ENCODE measurements at places on chromosomes 6 and 20.
A peak's percentile ranks its signal among the peaks of the same experiment; 100 is the strongest.

- no peak for DNase-seq
Measured at GRCh38 chr6:9628819-9629218, 786.1 kb downstream of the TFAP2A start.

DNA sequence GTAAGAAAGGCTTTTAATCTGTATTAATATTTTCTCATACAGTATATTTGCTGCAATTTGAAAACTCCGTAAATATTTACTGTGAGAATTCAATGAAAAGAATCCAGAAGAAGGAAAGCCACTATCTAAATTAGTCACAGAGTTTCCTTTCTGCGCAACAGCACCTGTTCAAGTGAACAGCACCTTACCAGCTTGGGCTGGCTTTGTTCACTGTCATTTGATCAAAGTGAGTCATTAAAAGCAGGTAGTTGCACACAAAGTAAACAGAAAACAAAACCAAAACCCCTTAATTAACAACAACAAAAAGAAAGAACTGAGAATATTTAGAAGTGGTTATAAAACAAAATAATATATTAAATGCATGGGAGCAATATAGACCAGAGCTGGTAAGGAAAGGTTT lies 12.8 kb downstream of the SMLR1 start:
- no peak for DNase-seq

GRCh38 chr6:88842320-88842719 lies 121.1 kb downstream of the RNGTT start:
- no peak for DNase-seq

DNA sequence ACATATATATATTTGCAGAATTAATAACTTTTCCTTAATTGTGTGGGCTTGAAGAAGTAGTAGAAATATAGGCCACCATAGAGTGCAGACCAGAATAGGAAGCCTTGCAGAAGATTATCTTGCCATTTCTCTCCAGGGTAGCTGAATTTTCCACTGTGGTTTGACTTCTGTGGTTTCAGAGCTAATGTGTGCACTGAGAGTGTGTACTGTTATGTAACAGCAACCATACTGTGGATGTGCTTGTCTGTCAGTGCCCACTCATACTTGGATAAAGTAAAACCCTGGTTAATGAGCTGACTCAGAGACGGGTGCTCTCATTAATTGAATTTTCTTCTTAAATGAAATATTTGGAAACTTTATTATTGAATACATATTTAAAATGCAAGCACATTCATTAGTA lies 57.2 kb downstream of the CEP43 start:
- no peak for DNase-seq

DNA sequence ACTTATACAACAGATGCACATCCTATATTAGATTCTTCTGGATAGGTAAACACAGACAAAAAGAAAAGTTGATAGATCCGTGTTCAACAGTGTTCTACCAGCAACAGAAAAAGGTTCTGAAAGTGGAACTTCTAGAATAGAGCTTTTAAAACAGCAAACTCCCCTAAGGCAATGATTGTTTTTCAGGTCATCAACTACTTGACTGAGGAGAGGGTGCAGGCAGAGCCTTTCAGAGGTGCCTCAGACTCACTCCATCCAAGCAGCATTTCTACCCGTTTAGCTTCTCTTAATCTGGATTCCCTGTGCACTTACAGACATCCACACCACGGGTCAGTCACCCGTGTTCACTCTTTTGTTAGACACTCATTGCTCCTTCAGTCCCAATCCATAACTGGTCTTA lies 28.9 kb downstream of the FYN start:
- no peak for DNase-seq

- DNase-seq, result no peak
Measured at GRCh38 chr6:75906871-75907270, 157.8 kb downstream of the MYO6 start.

GRCh38 chr6:106046116-106046853 lies 39.9 kb upstream of the PRDM1 start:
- DNase-seq, result no peak

DNA sequence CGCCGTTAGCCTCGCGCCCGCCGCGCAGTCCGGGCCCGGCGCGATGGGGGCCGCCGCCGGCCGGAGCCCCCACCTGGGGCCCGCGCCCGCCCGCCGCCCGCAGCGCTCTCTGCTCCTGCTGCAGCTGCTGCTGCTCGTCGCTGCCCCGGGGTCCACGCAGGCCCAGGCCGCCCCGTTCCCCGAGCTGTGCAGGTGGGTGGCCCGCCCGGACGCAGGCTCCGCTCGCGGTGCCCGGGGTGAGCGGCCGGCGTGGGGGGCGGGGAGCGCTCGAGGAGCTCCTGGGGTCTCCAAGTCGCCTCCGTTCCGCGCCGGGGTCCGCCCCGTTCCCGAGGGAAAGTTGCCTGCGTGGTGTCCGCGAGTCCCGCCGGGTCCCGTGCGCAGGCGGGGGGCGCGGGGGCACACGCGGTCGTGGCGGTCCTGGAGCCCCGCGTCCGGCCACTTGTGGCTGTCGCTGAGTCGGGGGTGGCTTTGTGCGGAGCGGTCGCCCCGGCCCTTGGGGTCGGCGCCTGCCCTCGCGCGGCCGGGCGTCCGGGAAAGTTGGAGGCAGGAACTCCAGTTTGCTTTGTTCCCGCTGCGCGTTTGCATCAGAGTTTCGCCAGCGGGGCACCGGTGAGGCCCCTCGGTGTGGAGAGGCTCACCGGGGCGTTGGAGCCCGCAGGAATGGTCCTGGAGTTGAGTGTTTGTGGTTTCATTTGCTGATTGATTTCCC lies 476 bp downstream of the IGF2R start:
- DNase-seq, result peak; percentile 79

GRCh38 chr6:77368660-77369313 lies 94.5 kb downstream of the HTR1B start:
- no peak for DNase-seq

- DNase-seq, result no peak
Measured at GRCh38 chr6:52305948-52306767, 21.6 kb upstream of the MCM3 start.

DNA sequence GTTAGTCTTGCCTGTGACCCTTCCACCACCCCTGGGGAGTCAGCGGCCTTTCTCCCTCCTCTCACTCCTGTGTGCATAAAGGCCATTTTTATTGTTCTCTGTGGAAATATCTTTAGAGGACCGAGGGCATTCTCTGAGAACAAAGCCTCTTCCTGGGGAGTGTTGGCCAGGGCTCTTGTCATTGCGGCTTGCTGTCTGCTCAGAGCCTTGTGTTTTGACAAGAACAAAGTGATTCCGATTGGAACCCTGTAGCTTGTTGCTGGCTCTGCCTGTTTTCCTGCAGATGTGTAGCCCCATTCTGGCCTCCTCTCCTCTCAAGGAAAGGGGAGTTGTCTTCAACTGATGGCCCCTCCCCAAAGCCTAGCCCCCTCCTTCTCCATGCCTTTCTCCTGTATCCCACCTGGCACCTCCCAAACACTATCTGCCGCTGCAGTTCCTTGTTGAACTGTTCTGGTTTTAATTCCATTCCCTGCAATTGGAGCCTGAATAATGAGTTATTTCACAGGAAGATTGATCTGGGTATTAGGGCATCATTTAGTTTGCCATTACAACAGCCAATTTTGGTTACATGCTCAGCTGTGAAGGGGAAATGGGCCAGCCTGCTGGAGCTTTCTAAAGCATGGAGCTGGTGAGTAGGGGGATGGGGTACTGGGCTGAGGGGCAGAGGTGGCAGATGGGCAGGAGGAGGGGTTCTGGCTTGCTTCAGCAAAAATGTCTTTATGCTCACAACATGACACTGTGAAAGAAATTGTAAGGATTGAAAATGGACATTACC lies 252.5 kb downstream of the LRFN2 start:
- DNase-seq, result peak; percentile 71

GRCh38 chr6:33297956-33298772 lies 578 bp downstream of the RGL2 start:
- peak; percentile 95 for DNase-seq

GRCh38 chr20:62850333-62850974 lies 11.2 kb downstream of the TCFL5 start:
- peak; percentile 76 for DNase-seq

DNA sequence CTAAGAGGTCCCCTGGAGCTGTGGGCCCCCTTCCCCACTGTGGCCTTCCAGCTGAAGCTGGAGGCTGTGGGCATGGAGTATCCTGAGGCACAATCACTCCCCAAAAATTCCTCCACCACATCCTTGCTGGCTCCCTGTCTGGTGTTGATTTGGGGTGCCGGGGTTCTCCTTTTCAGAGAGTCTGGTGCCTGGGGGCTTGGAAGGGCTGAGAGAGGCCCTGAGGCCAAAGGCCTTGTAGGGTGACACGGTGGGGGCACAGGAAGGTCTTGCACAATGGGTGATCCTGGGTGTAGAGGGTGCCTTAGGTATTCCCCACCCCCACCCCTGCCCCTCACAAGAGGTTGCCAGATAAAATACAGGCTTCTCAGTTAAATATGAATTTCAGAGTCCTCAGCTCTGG lies 33.2 kb upstream of the VEGFA start:
- peak; percentile 10 for DNase-seq

DNA sequence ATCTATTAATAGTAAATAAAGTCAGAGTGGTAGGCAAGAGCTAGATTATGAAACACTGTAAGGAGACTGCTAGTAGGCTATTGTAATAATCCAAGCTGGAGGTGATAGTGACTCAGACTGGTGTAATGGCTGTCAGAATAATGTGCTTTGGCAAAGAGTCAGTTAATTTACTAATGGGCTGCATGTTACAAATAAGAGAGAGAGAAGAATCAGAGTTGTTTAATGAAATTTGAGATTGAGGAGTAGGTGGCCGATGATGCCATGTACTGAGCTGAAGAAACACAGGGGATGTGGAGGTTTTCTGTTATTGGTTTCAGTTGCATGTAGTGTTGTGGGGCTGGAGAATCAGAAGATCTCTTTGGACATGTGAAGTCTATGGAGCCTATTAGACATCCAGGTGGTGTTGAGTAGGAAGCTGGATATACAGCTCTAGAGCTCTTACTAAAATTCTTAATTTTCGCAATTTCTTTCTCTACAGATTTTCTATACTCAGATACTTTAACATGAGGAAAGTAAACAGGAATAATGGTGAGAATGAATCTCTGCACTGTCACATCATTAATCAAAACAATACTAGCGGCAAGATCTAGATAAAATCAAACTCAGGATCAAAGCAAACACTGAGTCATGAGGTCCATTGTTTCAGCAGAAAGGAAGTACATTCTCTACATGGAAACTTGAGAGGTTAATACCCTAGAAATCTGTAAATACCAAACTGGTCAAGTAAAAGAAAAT lies 167.7 kb downstream of the SIM1 start:
- DNase-seq, result no peak

- DNase-seq, result no peak
Measured at GRCh38 chr20:33275871-33276270, 7.1 kb upstream of the BPIFB1 start.

DNA sequence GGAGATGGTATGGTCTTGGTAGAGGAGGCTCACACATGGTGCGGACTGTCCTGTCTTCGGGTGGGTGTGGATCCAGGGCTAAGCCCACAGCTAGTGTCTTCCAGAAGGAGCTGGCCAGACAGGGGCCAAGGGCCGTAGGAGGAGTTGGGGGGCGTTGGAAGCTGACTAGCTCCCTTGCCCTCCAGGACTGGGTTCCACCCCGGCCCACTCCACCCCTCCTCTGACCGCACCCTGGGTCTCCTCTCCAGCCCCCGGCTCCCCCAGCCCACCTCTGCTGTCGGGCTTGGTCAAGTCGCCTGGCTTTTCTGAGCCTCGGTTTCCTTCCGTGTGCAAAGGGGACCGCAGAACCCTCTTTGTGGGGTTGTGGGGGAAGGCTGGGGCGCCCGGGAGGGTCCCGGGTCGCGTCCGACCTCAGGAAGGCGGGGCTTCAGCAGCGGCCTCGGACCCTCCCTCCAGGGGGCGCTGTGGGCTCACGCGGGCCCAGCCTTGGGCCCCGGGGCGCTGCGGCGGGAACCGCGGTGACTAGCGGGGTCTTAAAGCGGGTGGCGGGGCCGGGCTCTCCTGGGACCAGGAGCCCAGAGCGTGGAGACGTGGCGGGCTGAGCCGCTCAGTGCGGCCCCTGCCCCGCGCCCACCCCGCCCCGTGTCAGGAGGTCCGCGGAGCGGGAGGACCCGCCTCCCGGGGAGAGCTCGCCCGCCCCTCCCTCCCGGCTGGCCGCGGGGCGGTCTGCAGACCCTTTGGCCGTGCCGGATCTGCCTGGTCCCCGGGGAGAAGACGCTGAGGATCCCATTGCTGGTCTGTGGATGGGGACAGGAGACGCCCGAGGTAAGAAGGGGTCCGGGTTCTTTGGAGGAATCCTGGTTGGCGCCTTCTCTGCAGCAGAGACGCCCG lies 5.4 kb downstream of the NPBWR2 start:
- DNase-seq, result peak; percentile 99

- DNase-seq, result no peak
Measured at GRCh38 chr20:56414842-56415765, 3.0 kb downstream of the CASS4 start.

DNA sequence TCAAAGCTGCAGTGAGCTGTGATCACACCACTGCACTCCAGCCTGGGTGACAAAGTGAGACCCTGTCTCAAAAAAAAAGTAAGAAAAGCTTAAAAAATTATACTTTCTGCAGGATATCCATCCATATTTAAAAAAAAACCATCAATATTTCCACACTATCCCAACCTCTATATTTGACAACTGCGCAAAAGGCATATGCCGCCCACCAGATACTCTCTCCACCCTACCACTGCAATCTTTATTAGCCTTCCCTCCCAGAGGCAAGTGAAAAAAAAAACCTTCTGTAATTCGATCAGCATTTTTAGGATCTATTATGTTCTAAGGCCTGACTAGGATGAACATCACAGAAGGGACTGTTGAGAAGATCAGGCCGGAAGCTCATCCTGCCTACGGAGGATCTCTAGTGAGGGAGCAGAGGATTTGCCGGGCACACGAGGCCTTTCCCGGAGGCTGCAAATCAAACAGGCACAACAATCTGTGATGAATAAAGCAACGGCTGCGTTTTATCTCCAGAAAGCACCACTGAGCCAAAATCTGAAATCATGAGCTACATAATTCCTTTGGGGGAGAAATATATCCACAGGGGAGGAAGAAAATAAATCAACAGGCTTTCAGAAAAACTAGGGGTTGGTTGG lies 65.9 kb downstream of the GFOD1 start:
- DNase-seq, result peak; percentile 47

DNA sequence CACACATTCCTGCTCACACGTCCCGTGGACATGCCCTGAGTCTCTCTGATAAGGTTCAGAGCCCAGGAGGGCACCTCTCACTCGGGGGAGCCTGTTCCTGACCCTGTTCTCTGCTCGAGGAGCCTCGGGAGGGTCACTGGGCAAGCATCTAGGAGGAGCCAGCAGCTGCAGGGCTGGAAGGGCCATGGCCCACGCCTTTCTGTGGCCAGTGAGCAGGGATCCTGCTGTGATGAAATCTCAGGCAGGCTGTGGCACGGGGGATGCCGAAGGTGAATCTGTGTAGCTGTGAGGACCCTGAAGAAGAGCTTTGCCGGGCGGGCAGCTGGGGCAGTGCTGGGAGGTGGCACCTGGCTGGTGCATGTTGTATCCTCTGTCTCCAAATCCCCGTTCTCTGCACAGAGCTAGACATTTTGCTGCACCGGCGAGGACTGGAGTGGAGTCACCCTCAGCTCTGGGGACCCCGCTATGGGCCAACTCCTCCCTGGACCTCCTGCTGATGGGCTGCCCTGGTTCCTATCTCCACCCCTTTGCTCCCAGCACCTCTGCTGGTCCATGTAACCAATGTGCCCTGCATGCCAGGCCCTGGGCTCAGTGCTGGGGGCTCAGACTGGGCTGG lies 7.1 kb upstream of the NPBWR2 start:
- DNase-seq, result no peak

Data from H7 (cell line).